ENCODE measurements at places on chromosomes 5 and 9. TPM values are rescaled to one million over a fixed set of nuclear protein-coding genes. Genes with fewer than 3 reads are reported as not detected.

ACOT12 gene
- not detected for total RNA-seq

PAXX gene
- total RNA-seq: 22.3 TPM

PCDHB15 gene
- total RNA-seq: 1.6 TPM

OLFM1 gene
- total RNA-seq: 3.7 TPM

TTC23L gene
- total RNA-seq: not detected

TMEM167A gene
- total RNA-seq: 29.8 TPM

Measured in cardiac ventricle fibroblast (primary cell).